Stimulated activated CD4-positive, alpha-beta T cell treated with anti-CD3 and anti-CD28 coated beads, Interleukin-4, amount 100 ng/mL, for 24 hours (primary cell): ENCODE measurements at places on chromosomes 2 and 18.

DNA sequence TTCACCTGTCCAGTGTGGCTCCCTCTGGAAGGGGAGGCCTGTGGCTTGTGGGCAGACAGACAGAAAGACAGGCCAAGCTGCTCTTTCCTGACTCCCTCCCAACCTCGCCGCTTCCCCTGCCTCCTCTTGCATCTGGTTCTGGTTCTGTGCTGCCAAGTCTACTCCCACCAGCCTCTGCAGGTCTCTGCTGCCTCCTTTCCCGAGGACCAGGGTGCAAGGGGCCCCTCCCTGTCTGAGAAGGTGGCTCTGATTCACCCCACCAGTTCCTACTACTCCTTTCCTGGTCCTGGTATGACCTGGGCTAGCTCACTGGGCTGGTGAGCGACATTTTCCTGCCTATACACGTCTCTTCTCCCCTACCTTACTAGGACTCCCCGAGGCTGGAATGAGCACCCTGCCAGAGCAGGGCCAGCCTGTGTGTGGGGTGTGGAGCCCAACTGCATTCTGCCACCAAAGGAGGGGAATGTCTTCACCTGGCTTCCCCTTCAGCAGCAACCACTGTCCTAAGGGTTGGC, 238.5 kb downstream of the CELF4 start:
- DNase-seq = no peak

DNA sequence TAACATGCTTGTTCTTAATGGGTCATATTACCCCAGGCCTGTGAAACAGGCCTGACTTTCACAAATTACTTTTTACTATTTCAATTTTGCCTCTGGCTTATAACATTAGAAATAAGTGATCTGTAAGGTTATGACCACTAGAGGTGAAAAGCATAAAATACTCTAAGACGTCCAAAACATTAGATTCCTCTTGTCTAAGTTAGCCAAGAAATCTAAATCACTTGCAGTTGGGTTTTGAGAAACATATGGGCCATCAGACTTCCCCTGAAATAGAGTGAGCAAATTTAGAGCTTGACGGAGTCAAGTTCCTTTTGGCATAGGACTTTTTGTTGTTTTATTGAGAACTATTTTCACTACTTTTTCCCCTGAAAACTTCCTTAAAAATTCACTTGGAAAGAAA, 32.7 kb upstream of the RIT2 start:
- DNase-seq = no peak

DNA sequence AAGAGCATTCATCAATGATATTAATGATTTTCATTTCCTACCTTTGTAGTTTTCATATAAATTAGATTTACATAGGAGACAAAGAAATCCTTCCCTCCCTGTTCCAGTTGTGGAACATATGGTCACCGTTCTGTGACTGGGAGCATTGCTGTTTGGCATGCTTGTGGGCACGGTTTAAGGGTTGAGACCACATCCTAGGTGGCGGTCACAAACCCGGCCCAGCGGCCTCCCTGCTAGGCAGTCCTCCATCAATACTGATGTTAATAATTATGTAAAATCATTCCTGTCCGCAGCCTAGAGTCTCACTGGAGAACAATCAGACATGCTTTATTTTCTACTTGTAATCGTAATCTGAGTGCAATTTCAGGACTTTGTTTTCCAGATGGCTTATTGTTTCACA, 117.9 kb downstream of the AGAP1 start:
- DNase-seq = no peak

DNA sequence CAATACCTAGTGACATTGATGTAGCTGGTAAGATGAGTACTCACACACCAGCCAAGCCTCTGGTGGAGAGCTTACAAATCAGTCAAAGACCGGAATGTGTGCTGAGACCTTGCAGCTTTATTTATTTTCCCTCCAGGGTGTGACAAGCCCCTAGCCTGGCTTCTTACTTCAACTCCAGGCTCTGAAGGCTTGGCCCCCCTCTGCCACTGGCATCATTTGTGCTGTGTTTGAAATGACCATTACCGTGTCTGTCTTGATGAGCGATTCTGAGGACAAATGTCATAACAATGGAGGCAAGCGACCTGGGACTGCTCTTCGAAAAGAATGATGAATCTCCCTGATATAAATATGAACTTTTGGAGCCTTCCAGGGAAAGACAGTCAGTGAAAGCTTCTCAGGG, 749.9 kb upstream of the HS6ST1 start:
- DNase-seq = no peak

- no peak for DNase-seq
Measured at GRCh38 chr18:56089612-56090258, 501.7 kb upstream of the TCF4 start.
